AG04449 (cell line): ENCODE measurements at places on chromosomes 2 and 18.

DNA sequence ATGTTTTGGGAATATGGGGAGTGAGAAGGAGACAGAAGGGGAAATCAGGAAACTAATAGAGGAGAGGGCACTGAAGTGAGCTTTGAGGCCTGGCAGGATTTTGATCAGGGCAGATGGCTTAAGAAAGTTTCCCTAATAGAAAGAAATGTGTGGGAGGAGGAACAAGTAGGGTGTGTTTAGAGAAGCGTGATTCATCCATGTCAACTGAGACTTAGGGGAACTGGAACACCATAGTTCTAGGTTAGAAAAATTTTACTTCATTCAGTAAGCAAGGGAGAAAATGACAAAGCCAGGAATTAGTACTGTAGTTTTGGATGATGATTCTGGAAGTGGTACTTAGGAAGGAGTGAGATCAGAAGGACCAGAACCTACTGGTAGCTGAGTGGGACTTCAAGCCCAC, 296.0 kb downstream of the PLCL1 start:
- DNase-seq: no peak

DNA sequence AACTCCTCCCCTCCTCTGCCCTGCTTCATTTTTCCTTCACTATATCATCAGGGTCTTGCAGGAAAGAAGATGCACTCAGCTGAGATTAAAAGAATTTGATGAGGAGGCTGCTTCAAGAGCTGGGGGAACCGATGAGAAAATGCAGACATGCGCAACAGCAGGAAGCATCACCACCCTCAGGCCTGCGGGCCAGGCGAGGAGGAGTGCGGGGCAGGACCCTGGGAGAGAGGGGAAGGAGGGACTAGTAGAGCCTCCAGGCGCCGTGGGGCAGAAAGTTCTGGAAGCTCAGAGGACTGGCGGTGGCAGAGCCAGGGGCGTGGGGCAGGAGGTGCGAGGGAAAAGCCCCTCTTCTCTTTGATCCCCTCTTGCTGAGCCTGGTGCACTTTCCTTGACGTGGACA, 108.2 kb downstream of the CD226 start:
- DNase-seq: no peak

- DNase-seq: no peak
Measured at GRCh38 chr2:220962556-220962955, 609.5 kb downstream of the EPHA4 start.

DNA sequence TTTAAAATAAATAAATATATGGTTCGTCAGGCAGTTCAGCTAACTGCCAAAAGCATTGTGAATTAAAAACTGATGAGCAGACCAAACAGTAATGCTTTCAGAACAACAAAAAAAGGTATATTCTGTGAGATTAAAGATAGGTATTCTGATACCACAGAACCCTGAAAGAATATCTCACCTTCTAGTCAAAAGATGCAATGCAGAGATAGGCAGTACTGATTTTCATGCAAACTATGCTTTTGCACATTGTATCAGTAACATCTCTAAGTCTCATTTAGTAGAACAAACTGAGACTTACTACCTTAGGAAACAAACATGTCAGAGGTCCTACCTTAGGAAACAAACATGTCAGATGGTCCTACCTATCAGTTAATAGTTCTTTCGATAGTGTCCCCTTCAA, 32.4 kb downstream of the CUL3 start:
- DNase-seq: no peak
